ENCODE measurements at places on chromosomes 12 and 14.

DNA sequence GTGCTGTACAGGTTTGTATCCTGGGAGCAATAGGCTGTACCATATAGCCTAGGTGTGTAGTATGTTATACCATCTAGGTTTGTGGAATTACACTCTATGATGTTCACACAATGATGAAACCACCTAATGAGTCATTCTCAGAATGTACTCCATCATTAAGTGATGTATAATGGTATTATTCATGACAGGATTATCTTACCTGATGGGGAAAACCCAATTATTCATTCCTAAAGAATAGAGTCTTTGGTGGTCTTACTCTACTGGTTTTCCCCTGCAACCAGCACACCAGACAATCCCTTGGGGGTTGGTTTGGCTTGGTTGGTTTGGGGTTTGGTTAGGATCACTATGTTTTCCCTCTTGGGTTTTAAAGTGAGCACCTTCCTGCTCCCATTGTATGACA, 12.6 kb upstream of the OR10P1 start:
- DNase-seq = no peak

GRCh38 chr12:24664161-24664880, 284.6 kb downstream of the BCAT1 start:
- no peak for DNase-seq

DNA sequence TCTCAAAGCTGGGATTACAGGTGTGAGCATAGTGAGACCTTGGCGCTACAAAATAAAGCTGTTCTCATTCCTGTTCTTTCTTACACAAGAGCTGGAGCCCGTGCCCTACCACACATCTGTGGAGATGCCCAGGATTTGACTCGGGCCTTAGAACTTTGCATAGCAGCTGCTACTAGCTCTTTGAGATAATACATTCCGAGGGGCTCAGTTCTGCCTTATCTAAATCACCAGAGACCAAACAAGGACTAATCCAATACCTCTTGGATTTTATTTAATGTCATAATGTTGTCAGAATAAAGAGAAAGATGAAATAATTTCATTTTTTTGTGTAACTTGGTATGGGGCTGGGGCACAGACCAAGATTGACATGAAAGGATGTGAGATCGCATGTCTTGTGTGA, 7.6 kb downstream of the PNP start:
- DNase-seq = no peak

DNA sequence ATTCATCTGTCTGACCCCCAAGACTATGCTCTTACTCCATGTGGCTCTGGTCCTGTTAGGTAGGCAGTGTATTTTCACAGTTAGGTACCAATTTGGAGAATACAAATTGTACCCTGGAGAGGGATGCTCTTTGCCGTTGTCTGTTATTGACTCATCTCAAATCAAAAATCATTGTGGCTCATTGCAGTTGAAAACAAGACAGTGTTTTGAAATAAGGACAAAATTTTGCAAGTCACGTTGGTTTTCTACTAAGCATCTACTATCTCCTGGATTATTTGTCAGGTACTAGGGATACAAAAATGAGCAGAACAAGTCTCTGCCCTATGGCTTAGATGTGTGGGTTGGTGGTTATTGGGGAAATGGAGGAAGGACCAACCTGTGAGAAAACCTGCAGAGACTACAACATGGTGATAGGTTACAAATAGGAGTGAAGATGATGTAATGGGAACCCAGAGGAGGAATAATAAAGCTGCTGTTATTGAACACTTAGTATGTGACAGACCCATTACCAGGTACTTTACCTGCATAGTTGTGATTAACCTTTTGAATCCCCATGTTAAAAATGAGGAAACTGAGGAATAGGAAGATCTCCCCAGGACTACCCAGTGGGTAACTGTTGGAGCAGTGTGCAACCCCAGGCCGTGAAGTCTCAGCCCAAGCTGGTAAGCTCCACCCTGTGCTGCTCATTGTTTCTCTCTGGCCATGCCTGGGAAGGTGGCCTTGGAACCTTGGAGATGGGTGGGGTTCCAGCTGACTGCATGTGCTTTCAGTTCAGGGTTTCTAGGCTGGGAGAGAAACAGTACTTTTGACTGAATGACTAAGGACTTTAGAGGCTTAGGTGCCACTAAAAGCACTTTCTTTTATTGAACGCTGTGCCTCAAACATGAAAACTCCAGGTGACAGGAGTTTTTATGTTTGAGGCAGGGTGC, 72.9 kb upstream of the SRSF5 start:
- DNase-seq = no peak

DNA sequence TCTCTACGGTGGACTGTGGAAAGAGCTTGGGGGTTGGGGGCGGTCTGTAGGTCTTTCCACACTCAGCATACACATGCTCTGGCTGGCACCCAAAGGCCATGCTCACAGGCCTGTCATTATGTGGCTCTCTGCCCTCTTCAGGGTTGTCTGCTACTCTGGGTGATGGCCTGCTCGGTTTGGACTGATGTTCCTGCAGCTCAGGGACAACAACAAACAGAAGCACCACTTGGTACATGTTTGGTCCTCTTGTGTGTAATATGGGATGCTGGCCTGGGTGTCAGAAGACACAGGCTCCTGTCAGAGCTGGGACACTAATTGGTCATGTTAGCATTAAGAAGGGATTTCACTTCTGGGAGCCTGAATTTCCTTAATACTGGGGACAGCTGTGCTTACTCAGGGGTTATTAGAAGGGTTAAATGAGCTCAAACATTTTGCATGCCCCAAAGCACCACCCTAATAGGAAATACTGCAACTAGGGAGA, 32.7 kb upstream of the SELPLG start:
- DNase-seq = no peak

DNA sequence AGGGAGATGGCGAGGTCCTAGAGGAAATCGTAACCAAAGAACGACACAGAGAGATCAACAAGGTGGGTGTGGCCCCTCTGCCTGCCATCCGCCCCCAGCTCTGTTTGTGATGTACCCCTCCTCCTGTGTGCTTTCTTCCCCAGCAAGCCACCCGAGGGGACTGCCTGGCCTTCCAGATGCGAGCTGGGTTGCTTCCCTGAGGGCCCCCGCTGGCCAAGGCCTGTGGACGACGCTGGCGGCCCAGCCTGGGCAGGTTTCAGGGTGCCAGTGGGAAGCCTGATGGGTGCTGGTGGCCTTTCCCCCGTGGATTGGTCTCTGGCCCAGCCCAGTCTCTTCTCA, 2.0 kb downstream of the ARL6IP4 start:
- no peak for DNase-seq

GRCh38 chr14:61749264-61749663, 13.0 kb upstream of the SNAPC1 start:
- DNase-seq = no peak

DNA sequence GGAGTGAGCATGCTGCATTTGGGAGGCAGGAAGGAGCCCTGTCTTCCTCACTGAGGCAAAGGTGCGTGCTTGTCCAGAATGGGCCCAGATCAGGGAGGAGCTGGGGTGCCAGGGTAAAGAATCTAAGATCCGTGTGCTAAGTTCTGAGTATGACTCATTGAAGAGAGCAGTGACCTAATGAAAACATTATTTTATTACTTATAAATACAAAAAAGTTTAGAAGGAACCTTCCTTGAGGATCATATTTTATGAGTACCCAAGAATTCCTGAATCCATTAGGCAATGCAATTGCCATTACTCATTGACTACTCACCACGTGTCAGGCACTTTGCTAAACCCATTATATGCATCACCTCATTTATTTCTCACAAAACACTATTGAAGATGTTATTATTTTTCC, 264.7 kb downstream of the EGLN3 start:
- DNase-seq = no peak

DNA sequence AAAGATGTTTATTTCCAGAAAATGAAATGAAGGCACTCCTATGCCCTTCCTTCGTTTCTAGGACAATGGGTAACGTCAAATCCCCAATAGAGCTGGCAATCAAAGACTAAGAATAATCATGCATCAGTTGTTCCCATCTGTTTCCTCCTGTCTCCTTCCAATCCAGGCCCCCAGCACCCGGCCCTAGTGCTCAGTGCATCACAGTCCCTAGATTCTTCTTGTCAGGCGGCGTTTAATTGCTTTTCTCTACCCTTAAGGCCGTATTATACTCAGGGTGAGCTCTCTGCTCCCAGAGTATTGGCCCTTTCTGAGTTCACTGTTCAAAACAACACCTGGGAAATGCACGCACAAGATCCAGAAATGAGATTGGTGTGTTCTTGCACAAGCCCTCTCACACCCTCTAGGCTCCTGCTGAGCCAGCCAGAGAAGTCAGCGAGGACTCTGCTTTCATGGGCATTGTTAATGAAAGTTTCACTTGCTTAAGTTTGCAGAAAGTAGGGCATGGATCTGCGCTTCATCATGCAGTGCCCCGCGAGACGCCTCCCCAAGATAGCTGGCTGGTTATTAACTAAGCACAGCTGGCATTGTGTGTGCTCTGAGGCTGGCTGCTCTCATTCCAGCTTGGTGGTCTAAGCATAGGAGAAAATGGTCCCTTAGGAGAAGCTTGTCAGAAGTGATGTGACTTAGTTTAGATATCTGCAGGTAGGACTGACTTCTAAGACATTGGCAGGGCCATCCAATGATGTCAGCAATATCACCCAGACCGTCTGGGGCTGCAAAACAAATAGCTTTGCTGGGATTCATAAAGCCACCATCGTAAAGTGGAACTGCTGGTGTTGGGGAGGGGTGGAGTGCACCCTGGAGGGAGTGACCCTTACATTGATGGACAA, 28.7 kb downstream of the CRACR2A start:
- DNase-seq = no peak

- no peak for DNase-seq
Observed at GRCh38 chr12:109757671-109758265, 44.1 kb downstream of the FAM222A start.

GRCh38 chr12:15815730-15816129, 26.5 kb upstream of the EPS8 start:
- no peak for DNase-seq

GRCh38 chr12:12533238-12533829, 29.3 kb downstream of the DUSP16 start:
- DNase-seq = no peak

GRCh38 chr12:96244826-96245225, 50.7 kb downstream of the ELK3 start:
- DNase-seq = no peak

- DNase-seq = no peak
Observed at GRCh38 chr12:4530982-4531586, 7.6 kb upstream of the RAD51AP1 start.

- DNase-seq = no peak
Observed at GRCh38 chr14:22524784-22525161, 64.3 kb downstream of the DAD1 start.

GRCh38 chr12:20492251-20492760, 124.0 kb downstream of the PDE3A start:
- no peak for DNase-seq
